Stimulated activated CD4-positive, alpha-beta T cell treated with anti-CD3 and anti-CD28 coated beads, Interleukin-4, amount 100 ng/mL, for 48 hours (primary cell): ENCODE measurements at places on chromosomes 3 and 15.

DNA sequence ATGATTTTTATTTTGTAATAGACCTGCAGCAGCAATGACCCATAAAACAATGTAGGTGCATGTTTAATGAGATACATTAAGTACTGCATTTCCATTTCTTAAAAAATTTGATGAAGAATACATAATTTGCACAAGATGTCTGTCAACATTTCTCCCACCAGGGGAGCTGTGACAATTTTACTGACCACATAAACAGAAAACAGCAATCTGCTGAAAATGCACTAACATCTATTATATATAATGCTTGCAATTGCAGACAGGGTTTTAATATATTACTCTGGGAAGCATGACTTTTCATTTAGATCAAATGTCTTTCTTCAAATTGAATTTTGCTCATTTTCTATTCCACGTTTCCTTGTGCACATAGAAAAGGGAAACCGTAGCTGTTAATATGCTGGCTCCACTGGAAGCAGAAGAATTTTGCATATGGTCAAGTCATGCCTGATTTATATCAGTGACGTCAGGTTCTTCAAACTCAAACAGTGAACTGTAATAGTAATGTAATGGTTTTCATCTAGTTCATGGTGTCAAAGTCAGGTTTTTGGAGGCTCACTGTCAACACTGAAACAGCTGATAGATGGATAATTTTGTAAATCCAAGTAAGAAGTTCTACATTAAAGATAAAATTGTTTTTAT is 79.8 kb upstream of the IGF1R start:
- DNase-seq, result no peak

DNA sequence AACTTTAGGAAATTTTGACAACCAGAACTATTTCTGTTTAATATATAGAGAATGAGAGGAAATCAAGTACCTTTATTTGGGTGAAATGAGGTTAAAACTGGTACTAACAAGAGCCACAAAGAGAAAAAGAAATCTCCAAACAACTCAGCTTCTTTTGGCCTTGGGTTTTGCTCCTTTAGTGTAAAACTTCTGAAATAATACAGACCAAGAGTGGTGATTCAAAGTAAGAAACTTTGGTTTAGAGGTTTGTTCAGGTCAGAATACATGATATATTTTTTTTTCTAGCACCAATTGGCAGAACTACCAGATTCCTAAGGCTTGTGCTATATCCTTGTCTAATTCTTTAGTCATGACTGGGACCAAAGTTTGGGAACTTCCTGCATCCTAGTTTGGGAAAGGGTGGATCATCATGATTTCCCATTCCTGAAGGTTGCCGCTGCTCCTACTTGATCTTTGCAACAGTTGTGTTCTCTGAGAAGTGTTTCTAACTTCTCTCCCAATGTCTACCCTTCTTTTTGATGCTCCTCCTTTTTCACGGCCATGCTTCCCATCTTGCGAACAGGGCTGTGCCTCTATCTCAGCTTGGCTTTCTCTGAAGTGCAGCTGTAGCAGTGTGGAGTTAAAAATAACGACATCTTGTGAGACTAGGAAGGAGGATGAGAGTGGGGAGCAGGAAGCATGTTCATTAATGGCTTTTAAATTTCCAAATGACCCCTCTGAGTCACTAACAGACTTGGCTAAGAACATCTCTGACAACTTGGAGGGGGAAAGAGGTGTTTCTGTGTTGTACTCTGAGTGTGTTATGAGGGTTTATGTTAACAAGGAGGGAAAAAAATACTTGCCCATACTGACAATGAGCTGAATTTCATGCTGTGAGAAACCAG is 87.7 kb downstream of the KCNAB1 start:
- DNase-seq, result no peak

- no peak for DNase-seq
Observed at GRCh38 chr3:141240286-141240685, 8.7 kb downstream of the PXYLP1 start.

DNA sequence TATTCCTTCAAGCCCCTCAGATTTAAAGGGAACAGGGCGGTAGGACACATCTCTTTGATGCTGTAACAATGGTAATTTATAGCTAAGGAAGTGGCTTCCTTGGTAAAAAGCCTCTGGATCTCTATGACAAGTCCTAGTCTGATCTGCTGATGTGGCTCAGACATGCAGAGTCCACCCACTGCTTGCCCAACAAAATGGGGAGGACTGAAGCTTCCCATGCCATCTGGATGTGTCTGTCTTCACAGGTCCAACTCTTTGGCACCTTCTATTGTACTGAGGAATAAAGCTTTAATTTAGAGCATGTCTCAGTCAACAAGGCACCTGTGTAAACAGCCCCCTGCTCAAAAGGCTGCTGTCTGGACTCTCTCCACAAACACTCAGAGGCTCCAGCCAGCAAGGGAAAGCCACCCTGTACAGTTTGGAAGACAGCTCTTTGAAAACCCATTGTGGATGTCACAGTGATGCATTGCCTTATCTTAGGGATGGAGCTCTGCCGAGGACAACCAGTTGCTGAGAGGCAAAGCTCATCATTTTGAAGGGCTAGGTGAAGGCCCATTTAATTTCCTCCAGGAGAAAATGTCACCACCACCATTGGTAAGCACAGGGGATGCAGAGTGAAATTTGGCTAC is 348.6 kb upstream of the GRM7 start:
- no peak for DNase-seq
